ENCODE measurements at places on chromosomes 6 and 20.

- DNase-seq = no peak
Observed at GRCh38 chr6:157975456-157975855, 6.2 kb upstream of the SYNJ2 start.

GRCh38 chr6:130603391-130603790 is 223.8 kb upstream of the SMLR1 start:
- no peak for DNase-seq

DNA sequence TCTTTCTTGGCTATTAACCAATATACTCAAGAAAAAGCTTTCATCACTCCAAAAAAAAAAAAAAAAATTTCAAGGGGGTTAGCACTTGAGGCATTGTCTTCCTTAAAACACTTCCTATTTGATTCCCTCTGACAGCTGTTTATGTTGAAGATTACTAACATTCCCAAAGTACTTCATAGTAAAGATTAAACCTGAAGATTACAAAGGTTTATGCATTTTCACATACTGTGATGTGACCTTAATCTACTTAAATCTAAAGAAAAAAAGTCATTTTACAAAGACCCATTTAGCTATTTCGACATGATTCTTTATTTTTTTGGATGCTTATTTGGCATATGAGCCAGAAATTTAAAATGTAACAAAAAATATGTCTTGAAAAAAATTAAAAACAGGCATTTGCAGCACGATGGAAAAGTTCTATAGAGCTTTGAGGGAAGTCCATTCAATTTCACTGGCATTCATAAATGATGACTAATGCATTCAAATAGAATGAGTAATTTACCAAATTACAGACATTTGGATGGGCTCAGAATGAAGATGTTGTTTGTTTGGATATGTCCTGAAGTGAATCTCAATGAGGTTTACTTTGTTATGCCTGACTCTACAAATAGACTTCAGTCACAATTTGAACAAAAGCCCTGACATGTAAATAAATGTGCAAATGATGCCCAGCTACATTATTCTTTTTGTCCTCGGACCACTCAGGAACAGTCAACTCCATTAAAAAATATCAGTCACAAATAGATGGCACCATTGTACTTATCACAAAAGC is 674.6 kb upstream of the MARCKS start:
- DNase-seq = peak; percentile 40

DNA sequence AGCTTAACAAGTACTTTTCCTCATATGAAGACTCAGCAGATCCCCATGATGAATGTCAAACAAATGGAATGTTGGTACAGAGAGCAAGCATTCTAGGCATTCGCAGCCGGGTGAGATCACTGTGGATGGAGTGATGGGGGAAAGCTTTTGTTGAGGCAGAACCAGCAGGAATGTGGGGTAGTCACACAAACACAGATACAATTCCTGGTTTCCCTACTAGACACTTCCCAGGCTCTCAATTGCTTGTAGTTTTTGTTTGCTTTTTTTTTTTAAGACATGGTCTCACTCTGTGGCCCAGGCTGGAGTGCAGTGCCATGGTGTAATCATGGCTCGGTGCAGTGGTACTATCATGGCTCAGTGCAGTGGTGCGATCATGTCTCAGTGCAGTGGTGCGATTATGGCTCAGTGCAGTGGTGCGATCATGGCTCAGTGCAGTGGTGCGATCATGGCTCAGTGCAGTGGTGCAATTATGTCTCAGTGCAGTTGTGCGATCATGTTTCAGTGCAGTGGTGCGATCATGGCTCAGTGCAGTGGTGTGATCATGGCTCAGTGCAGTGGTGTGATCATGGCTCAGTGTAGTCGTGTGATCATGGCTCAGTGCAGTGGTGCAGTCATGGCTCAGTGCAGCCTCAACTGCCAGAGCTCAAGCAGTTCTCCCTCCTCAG is 15.4 kb upstream of the IER3 start:
- no peak for DNase-seq

- no peak for DNase-seq
Observed at GRCh38 chr6:99838607-99839006, 155.4 kb downstream of the MCHR2 start.

- no peak for DNase-seq
Observed at GRCh38 chr6:130520801-130521200, 155.0 kb downstream of the TMEM200A start.
